Stimulated activated naive CD4-positive, alpha-beta T cell treated with Interleukin-2 at 50 U/mL for 16 hours (primary cell): ENCODE measurements at places on chromosomes 1 and 21.

DNA sequence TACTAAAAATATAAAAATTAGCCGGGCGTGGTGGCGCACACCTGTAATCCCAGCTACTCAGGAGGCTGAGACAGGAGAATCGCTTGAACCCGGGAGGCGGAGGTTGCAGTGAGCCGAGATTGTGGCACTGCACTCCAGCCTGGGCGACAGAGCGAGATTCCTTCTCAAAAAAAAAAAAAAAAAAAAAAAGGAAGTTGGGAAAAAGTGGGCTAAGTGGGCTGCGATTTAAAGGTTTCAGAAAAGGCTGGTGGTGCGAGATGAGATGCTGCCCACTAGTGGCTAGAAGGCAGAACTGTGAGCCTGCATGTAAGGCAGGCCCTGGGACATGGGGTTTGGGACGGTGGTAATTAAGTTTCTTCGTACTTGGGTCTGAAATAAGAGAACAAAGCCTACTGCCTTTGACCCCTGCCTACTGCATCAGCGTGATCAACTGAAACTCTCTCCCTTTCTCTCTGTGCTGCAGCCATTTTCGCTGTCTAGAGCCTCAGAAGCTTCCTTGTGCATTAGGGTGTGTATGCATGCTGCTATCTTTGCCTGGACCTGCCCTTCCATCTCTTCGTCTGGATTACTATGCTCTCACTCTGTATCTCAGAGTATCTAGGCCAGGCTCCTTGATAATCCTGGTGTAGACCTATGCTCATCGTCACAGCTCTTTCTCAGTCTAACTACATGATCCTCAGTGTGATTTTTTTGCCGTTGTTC lies 12.4 kb downstream of the FMOD start:
- peak; percentile 51 for DNase-seq

- DNase-seq = no peak
Observed at GRCh38 chr1:237279629-237280028, 237.6 kb downstream of the RYR2 start.

DNA sequence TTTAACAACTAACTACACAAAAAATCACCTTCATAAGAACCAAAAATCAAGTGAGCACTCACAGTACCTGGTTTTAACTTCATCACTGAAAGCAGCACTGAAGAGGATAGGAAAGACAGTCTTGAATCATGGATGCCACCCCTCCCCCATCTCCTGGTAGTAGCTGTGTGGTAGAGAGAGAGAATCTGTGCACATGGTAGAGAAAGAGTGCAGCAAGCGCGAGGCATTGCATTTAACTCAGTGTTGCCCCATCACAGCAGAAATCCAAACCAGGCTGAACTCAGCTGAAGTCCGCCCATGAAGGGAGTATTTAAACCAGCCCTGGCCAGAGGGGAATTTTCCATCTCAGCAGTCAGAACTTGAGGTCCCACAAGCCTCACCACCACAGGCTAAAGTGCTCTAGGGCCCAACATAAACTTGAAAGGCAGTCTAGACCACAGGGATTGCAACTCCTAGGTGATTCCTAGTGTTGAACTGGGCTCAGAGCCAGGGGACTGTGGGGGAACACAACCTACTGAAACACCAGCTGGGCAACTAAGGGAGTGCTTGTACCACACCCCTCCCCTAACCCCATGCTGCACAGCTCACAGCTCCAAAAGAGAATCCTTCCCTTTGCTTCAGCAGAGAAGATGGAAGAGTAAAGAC lies 38.4 kb downstream of the VAV3 start:
- no peak for DNase-seq

GRCh38 chr21:45768740-45769048 lies 125.2 kb downstream of the PCBP3 start:
- no peak for DNase-seq

DNA sequence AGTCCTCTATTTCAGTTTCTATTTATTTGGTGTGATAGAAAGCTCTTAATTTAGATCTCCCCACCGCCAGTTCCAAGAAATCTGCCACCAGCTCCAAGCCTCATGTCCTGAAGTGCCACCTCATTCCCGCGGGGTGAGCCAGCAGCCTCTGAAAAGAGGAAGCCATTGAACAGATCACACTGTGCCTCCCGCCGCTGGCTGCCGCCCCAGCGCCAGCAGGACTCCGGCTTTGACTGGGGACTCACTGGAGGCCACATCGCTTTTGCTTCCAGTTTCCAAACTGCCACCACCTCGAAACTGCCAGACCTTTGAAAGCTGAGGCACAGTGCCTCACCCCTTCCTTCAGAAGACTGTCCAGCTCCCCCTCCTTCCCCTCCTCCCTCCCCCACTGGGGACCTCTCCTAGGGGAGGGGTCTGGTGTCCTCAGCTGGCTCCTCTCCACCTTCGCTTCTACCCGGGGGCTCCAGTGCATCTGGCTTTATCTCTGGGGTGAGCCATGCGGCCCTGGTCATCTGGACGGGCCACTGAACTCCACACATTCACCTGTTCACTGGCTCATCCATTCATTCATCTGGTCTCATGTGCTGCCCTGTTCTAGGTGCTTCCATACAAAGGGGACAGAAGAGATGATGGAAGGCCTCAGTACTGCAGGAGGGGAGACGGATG lies 58.9 kb downstream of the VPS26C start:
- DNase-seq = no peak
